ENCODE measurements at places on chromosomes 5 and 9.

GRCh38 chr5:156984064-156984463, 21.0 kb upstream of the TIMD4 start:
- no peak for DNase-seq

GRCh38 chr9:34475097-34475496, 16.5 kb downstream of the DNAI1 start:
- DNase-seq = no peak

DNA sequence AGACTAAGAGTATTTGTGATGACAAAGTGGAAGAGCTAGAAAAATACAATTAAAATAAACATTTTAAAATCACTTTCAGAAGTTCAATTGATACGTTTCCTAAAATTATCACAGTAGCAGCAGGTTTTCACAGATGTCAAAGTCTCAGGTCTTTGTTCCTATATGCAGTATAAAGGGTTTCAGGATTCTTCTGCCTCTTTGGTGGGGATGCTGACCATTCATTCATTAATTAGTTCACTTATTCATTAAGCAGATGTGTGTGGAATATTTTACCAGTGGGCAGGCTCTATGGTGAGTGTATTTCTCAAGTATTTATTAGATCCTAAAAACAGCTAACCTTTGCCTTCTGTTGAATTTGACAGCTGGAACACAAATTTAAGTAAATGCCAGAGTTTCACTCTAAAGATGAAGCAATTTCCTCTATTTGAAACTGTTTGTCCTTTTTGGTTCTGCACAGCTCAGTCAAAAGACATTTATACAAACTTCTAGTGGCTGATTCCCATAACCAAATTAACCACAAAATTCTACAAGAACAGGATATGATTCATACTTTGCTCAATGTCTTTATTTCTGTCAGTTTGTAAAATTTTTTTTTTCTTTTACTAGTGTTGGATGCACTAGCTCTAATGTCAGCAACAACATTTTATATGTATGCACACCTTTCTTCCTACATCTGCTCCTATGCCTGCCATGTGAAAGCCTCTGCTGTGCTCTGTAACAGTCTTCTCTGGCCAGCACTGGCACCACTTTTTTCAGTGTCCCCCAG, 75.9 kb upstream of the PRR16 start:
- DNase-seq = no peak

DNA sequence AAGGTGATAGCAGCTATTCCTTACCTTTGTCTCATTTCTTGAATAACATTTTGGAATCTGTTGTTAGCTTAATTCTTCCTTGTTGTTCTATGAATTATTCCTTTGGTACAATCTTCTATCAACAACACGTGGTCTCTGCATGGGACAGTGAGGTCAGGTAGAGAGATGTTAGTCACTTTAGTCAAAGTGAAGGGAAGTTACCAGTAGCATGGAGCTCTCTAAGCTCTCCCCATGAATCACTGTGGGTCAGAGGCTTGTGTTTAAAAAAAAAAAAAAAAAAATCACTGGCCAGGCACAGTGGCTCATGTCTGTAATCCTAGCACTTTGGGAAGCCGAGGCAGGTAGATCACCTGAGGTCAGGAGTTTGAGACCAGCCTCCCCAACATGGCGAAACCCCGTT, 116.0 kb downstream of the GOLPH3 start:
- no peak for DNase-seq

GRCh38 chr5:160463740-160464465, 42.2 kb downstream of the PTTG1 start:
- no peak for DNase-seq

- no peak for DNase-seq
Measured at GRCh38 chr9:135210676-135211523, 123.4 kb downstream of the OLFM1 start.

- no peak for DNase-seq
Measured at GRCh38 chr5:35129276-35129675, 81.5 kb upstream of the AGXT2 start.

DNA sequence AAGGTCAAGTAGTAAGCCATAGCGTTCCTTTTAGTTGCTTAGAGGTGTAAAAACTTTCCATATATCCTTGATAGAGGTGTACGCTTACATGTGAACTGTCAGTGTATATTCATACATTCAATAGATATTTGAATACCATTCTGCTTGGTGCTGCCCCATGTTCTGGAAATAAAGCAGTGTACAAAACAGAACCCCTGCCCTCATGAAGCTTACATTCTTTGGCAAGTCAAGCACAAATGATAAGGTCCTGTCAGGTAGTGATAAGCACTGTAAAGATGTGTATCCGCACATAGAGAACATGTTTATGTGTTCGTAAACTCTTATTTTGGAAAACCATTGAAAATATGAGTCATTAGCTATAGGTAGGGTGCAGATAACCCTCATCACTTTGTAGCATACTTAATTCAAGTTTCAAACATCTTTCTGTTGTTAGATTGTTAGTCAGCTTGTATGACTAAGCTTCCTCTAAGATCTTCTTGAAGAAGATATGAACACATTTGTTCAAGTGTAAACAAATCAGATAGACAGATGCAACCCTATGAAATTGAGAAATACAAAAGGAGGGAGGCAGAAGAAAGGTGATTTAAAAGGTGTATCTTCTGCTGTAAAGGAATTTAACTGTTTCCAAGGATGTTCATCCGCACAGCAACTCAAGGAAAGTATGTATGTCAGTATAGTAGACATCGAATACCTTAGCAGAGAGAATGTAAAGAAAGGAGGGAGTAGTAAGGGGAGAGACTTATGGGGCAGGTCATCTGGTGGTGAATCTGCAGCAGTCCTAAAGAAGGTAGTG, 1.6 kb downstream of the GTF3C4 start:
- DNase-seq = no peak

DNA sequence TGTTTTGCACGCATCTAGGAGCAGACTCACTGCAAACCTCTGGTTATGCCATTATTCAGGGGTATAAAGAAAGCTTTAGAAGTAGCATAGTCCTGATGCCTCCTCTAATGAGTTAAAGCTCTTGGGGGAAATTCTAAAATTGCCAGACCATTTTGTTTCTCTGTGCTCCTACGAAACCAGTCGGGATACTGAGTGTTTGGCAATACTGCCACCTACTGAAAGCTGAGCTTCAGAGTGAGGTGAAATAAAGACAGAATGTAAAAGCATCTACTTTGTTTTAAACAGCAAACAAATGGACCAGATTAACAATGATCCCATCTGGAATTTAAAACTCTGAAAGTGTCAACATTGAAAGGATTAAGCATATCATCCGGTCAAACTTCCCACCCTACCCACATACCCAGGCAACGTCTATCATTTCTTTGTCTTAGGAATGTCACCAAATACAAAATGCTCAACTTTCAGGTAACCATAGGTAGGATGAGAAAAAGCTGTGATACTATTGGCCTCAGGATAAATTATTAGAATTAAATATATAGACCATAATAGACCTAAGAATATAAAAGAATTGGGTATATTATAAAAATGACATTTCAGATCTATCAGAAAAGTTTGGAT, 77.8 kb upstream of the SHISAL2B start:
- peak; percentile 32 for DNase-seq

- no peak for DNase-seq
Measured at GRCh38 chr9:123695386-123695785, 234.5 kb downstream of the DENND1A start.

- DNase-seq = no peak
Measured at GRCh38 chr5:41763081-41763480, 107.1 kb downstream of the OXCT1 start.

GRCh38 chr9:136648751-136649150, 14.0 kb upstream of the EGFL7 start:
- DNase-seq = no peak

GRCh38 chr9:10015755-10016154, 597.0 kb downstream of the PTPRD start:
- DNase-seq = no peak

DNA sequence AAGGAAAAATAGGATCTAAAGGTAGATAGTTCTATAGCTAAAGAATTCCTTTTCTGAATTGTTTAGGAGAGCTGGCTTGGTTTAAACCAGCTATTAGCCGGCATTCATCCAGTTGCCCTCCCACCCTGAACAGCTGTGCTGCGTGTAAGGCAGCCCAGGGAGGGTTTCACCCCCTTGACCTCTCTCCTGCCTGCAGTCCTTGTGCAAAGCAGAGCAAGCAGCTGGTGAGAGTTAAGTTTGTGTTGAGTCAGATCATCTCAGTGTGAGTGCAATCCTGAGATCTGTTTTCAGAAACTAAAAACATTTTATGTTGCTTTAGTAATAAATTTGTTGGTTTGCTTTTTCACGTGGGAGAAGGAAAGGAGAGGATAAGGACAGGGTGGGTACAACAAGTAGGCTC, 13.0 kb downstream of the SLC25A25 start:
- DNase-seq = no peak

GRCh38 chr9:81680006-81680405, 9.3 kb downstream of the TLE1 start:
- DNase-seq = no peak

DNA sequence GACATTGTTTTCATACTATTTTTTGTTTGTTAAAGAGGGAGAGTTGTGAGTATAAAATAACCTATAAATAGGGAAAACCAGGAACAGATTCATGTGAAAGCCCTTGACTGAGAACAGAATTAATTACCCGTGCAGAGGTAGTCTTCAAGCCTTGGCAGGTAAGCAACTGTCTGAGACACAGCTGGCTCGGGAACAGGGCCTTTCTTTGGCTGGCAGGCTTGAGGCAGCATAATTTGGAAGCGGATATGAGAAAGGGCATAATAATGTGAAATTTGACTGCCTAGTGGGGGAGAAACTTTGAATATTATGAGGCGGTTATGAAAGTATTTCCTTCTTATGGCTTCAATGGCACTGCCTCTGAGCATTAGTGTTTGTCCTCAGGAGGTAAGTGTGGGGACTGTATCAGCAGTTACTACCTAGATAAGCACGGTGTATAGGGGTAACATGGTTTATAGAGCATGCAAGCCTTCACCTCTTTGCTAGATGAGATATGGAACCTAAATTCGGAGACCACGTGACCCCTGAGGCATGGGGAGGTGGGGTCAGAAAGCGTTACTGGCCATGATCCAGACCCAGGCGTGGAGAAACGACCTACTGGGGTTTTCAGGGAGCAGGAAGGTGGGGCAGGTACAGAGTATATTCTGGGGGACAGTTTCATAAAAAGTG, 210.2 kb upstream of the GAS1 start:
- no peak for DNase-seq

GRCh38 chr9:6715755-6716643, 41.8 kb upstream of the KDM4C start:
- DNase-seq = peak; percentile 41

- DNase-seq = no peak
Measured at GRCh38 chr9:86238861-86239770, 20.3 kb downstream of the C9orf153 start.

- no peak for DNase-seq
Measured at GRCh38 chr9:34036625-34037024, 12.1 kb downstream of the UBAP2 start.

DNA sequence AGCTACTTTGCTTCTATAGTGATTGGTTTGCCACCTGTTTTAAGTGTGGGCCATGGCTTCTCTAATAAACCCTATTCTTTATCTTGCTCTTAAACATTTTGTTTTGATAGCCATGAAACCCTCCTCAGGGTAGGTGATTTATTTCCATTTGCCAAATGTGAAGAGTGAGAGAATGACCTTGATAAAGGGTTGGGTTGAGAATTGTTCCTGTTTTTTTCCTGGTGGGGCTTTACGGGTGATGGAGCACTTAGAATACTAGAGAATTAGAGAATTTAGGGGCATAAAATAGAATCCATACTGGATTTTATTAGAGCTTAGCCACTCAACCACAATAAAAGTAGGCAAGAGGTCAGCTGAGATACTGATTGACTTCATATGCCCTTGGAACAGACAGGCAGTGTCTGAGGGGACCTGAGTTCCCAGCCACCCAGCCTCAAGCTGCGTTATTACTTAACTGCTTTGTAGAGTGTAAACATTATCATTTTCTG, 68.9 kb downstream of the COMMD10 start:
- DNase-seq = no peak

GRCh38 chr5:83672646-83673045, 48.0 kb downstream of the HAPLN1 start:
- no peak for DNase-seq

DNA sequence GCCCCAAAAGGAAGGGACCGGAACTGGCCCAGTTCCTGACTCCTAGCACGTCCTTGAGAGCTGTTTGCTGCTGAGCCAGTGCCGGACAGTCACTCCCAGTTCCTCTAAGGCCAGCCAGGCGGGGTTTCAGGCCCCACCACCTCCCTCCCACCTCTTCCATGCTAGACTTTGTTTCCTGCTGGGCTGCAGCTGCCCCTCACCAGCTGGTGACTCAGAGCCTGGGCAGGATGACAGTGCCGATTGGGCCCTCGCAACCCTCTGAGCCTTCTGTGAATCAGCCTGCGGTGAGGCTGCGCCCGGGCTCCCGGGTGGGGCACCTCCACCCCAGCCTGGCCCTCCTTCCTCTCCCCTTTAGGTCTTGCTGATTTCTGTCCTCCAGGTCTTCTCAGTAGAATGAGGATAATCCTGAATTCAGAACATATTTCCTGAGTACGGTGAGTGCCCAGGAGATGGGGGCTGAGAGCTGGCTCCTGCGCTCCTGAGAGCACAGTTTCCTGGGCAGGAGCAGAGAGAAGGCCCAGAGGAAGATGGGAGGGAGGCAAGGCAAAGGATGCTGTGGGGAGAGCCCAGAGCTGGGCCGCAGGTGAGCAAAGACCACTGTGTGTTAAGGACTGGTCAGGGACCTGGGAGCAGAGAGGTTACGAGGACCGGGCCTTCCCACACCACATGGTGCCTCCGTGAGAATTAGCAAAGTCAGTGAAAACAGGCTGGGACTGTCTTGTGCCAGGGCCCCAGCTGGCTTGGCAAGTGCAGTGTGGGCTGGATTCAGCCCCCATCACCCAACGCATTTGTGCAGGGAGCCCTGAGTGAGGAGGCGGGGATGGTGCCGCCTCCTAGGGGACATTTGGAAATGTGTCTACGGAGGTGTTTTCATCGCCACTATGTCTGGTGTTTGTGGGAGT, 32.9 kb upstream of the STXBP1 start:
- peak; percentile 55 for DNase-seq

GRCh38 chr9:125150349-125151245, 7.3 kb upstream of the SCAI start:
- DNase-seq = no peak

- DNase-seq = peak; percentile 34
Measured at GRCh38 chr5:138466125-138466899, 1.0 kb downstream of the EGR1 start.

DNA sequence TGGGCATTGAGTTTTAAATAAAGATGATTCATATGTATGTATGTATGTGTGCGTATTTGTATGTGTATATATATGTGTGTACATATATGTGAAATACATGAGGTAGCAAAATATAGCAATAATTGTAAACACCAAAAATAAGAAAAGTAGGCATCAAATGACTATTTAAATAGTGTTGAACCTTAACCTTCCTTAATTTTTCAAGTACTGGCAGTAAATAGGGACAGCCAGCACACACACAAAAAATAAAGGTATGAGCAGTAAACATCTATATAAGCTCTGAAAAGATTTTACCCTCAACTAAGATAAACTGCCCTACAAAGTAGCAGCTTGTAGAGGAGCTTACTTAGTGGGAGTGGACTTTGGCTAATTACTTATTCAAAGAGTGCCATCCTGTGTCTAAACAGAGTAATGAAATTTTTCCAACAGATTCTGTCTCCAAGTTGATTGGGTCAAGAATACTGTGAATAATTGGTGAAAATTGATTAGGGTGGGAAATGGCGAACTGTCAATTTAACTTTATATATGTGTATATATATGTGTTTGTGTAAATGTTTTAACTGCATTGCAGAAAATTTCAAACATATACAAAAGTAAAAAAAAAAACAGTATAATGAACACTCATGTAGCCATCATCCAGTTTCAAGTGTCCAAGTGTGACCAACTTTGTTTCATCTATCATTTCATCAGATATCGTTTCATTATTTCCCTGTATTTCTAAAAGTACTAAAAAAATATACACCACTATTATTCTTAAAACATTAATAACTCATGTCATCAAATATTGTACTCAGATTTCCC, 2.0 kb upstream of the ADAMTS6 start:
- no peak for DNase-seq

Data from head of caudate nucleus (tissue), 42 donors.